Spinal cord (tissue), 10 donors: ENCODE measurements at places on chromosomes 5 and 9. TPM values are rescaled to one million over a fixed set of nuclear protein-coding genes. Genes with fewer than 3 reads are reported as not detected.

DNA sequence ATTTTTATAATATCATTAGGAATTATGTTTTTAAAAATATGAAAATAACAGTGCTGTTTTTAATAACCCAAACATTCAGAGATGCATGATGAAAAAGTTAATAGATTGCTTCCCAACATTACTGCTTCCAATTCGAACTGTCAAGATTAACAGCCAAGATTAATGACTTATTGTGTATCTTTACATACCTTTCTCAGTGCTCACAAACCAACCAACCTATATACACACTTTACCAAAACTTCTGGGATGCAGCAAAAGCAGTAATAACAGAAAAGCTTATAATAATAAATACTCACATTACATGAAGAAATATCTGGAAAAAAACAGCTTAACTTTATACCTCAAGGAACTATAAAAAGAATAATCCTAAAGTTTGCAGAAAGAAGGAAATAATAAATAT lies 82.1 kb downstream of the TMEM232 start:
- no peaks in the 10 kb centered on the region for H3K27me3 ChIP-seq
- no peaks in the 10 kb centered on the region for H3K36me3 ChIP-seq
- no peak for DNase-seq
- H3K4me3 ChIP-seq: no peak overlapping the region
- no peak overlapping the region for H3K27ac ChIP-seq
- no peaks in the 10 kb centered on the region for H3K4me1 ChIP-seq

- H3K36me3 ChIP-seq: no peaks in the 10 kb centered on the region
- H3K4me1 ChIP-seq: peaks cover 26% of the 10 kb centered on the region
- H3K27me3 ChIP-seq: peaks cover 10% of the 10 kb centered on the region
- H3K27ac ChIP-seq: peak within 1 kb of the TSS; percentile 52
Observed at GRCh38 chr9:4489919-4490704, at the start of gene SLC1A1. TSS of gene SLC1A1 (plus strand) at chr9:4490468. CDS start at chr9:4490680, 212 bp downstream.

- peaks cover 6% of the 10 kb centered on the region for H3K4me1 ChIP-seq
- H3K27ac ChIP-seq: no peak overlapping the region
- H3K4me3 ChIP-seq: no peak overlapping the region
Observed at GRCh38 chr5:150787656-150788055, 9.1 kb downstream of the SMIM3 start.

Gene MYMK
- not detected for total RNA-seq

DNA sequence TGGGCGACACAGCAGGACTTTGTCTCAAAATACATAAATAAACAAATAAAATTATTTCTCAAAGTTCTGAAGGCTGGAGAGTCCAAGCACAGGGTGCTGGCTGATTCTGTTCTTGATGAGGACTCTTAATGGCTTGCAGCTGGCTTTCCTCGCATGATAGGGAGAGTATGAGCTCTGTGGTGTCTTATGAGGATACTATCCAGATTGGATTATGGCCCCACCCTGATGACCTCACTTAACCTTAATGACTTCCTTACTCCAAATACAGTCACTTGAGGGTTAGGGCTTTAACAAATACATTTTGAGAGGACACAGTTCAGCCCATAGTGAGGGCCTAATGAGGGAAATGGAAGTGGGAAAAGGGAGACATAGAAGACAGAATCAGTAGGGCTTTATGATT lies 87.7 kb downstream of the FOCAD start:
- no peak overlapping the region for H3K27ac ChIP-seq
- H3K4me3 ChIP-seq: no peak overlapping the region
- peaks cover 4% of the 10 kb centered on the region for H3K36me3 ChIP-seq
- no peaks in the 10 kb centered on the region for H3K4me1 ChIP-seq

DNA sequence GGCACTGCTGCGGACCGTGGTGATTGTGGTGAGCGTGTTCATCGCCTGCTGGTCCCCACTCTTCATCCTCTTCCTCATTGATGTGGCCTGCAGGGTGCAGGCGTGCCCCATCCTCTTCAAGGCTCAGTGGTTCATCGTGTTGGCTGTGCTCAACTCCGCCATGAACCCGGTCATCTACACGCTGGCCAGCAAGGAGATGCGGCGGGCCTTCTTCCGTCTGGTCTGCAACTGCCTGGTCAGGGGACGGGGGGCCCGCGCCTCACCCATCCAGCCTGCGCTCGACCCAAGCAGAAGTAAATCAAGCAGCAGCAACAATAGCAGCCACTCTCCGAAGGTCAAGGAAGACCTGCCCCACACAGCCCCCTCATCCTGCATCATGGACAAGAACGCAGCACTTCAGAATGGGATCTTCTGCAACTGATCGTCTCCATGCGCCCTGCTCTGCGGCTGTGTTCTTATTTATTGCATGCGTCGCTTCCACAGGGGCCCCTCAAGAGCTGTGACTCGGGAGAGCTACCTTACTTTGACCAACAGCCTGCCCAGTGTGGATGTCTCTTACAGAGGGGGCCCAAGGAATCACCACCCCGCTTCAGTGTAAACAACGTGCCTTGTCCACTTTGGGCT lies 10.8 kb downstream of the S1PR3 start:
- no peak overlapping the region for H3K27ac ChIP-seq
- peaks cover 51% of the 10 kb centered on the region for H3K4me1 ChIP-seq
- no peak overlapping the region for H3K4me3 ChIP-seq
- no peak for DNase-seq

DNA sequence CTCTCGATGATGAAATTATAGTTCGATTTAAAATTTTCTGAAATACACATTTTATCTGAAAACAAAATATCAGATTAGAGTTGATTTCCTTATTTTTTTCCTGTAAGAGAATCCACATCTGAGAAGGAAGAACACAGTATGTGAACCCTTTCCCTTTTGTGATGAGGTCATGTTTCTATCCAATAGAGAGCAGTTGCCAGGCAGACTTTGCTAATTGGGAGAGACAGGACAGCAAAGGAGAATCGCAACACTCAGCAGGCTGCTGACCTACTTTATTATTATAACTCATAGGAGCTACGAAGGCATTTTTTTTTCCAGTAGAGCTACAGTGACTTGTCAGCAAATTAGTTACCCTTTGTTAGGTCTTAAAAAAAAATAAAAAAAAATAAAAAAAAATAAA lies 242.1 kb downstream of the HCN1 start:
- no peak overlapping the region for H3K4me3 ChIP-seq
- no peak for DNase-seq
- H3K27ac ChIP-seq: no peak overlapping the region
- H3K4me1 ChIP-seq: no peaks in the 10 kb centered on the region

Gene OTP
- total RNA-seq: 1.8 TPM

Gene BAAT
- 0.22 TPM for total RNA-seq

- no peak overlapping the region for H3K27ac ChIP-seq
- H3K27me3 ChIP-seq: no peaks in the 10 kb centered on the region
- DNase-seq: no peak
- H3K4me3 ChIP-seq: no peak overlapping the region
Observed at GRCh38 chr9:11992866-11993265, 700.3 kb upstream of the TYRP1 start.

GRCh38 chr9:96478829-96479371 lies 28.9 kb downstream of the HABP4 start:
- no peaks in the 10 kb centered on the region for H3K27me3 ChIP-seq
- DNase-seq: no peak
- H3K4me3 ChIP-seq: no peak overlapping the region
- H3K4me1 ChIP-seq: no peaks in the 10 kb centered on the region
- H3K27ac ChIP-seq: no peak overlapping the region
- no peaks in the 10 kb centered on the region for H3K36me3 ChIP-seq

Gene ADGRD2
- total RNA-seq: 4.3 TPM

DNA sequence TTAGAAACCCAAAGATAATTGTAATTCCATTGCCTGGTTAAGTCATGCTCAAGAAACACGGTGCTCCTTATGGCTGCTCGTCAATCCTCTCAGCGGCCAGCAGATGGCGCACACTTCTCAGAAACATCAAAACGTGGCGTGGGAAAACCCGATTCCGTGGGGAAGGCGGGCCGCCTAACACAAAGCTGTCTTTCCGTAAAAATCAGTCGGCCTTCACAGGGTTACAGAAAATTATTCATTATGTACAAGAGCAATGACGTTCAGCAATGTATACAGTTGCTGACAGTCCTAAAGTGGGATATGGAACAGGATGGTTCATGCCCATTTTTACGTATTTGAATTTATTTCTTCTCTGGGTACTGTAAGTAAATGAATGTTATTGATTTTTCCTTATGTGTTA lies 83.5 kb downstream of the PDE4D start:
- no peak overlapping the region for H3K27ac ChIP-seq
- H3K27me3 ChIP-seq: no peaks in the 10 kb centered on the region
- no peaks in the 10 kb centered on the region for H3K4me1 ChIP-seq
- peak; percentile 94 for DNase-seq
- H3K4me3 ChIP-seq: no peak overlapping the region
- H3K36me3 ChIP-seq: no peaks in the 10 kb centered on the region

DNA sequence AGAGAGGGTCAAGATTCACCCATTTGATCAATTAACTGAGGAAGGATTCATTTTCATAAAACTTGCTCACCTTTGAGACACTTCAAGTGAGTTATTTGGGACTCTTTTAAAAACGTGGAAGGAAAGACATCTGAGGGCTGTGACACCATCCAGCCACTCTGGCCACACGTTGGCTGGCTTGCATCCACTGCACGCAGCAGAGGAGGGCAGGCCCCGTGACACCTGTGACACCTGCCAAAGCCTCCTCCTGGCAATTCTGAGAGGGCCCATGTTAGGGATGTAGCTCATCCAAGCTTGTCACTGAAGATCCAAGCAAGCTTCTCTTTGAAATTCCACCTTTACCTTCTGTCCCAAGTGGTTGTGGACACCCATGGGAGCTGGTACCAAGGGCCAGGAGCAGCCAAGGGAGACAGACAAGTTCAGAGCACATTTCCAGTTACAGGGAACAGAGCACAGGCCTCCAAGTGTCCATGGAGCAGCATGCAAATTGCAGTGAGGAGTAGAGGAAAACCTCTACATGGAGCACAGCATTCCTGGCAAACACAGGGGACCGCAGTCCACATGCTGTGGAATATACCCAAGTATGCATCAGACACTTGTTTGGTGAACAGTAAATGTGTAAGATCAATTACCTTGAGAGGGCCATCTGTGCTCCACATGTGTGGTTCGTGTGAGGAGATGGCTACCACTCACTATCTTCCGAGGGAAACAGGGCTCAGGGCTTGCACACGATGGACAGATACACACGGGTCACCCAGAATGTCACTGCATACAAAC lies 4.8 kb downstream of the PRSS3 start:
- no peaks in the 10 kb centered on the region for H3K36me3 ChIP-seq
- no peaks in the 10 kb centered on the region for H3K27me3 ChIP-seq
- no peak overlapping the region for H3K27ac ChIP-seq
- DNase-seq: no peak

- peaks cover 50% of the 10 kb centered on the region for H3K4me1 ChIP-seq
- no peak overlapping the region for H3K27ac ChIP-seq
- H3K4me3 ChIP-seq: no peak overlapping the region
- DNase-seq: no peak
- peaks cover 19% of the 10 kb centered on the region for H3K36me3 ChIP-seq
Observed at GRCh38 chr5:171316258-171317121, 7.4 kb downstream of the TLX3 start.

Gene SLC6A3
- 1.1 TPM for total RNA-seq

- no peaks in the 10 kb centered on the region for H3K27me3 ChIP-seq
- peak overlapping the region; percentile 67 for H3K27ac ChIP-seq
- H3K4me3 ChIP-seq: no peak overlapping the region
- no peak for DNase-seq
Observed at GRCh38 chr9:127096208-127096607, 26.2 kb downstream of the ANGPTL2 start.

- H3K27me3 ChIP-seq: peaks cover 4% of the 10 kb centered on the region
- H3K4me3 ChIP-seq: no peak overlapping the region
- H3K36me3 ChIP-seq: no peaks in the 10 kb centered on the region
- H3K4me1 ChIP-seq: no peaks in the 10 kb centered on the region
- no peak for DNase-seq
- H3K27ac ChIP-seq: no peak overlapping the region
Observed at GRCh38 chr5:136396886-136397285, 31.5 kb upstream of the TRPC7 start.

DNA sequence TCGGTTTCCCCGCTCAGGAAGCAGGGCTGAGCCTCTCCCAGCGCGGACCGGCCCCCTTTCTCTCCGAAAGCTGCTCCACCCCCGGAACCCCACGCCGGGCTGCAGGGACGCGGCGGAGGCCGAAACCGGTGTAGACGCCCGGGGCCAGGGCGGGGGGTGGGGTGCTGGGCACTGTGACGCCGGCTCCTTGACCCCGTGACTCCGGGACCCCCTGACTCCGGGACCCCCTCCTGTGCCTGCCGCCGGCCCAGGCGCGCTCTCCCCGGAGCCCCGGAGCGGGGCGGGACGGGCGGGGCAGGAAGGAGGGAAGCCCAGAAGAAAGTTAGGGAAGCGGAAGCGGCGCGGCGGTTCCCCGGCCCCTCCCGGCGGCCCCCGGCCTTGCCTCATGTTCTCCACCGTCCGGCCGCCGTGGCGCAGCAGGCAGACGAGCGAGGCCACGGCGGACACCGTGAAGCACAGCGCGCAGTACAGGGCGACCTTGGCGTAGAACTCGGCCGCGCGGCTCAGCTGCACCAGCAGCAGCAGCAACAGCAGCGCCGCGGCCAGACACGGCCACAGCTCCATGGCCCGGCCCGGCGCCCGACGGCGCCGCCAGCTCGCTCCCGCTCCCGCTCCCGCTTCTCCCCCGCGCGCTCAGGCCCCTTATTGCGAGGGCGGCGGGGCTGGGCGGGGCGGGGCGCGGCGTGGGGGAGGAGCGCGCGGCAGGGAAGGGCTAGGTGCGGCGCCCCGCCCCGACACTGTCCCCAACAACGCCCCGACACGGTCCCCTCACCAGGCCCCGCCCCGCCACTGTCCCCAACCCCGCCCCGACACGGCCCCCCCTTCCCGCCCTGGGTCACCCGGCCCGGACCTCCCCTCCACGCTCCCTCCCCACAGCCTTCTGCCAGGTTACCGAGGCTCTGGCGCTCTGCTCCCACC lies at the start of gene AGPAT2:
AGPAT2 (minus strand) TSS at position 664 of the 918 bp plus-strand sequence; CDS start at position 564, 100 bp downstream.
- no peak for DNase-seq
- peak within 1 kb of the TSS; percentile 53 for H3K4me3 ChIP-seq
- H3K27me3 ChIP-seq: peaks cover 26% of the 10 kb centered on the region
